LNCaP clone FGC (cell line): ENCODE measurements at places on chromosomes 2 and 18.

DNA sequence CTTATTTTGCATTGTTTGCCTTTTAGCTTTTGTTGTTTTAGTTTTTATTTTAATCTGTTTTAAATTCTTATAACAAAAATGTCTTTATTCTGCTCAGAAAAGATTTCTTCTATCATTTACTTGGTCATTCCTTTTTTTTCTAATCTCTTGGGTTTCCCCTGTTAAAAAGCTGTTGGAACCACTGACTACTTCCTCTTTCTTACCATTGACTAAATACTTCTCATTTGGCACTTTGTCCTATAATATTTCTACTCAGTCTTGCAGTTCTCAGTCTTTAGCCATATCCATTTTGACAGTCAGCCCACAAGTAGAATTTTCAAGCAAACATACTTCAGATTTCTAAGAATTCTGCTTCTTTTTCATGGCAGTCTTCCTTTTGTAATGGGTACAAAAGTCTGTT, 567.2 kb downstream of the SATB2 start:
- DNase-seq: no peak

DNA sequence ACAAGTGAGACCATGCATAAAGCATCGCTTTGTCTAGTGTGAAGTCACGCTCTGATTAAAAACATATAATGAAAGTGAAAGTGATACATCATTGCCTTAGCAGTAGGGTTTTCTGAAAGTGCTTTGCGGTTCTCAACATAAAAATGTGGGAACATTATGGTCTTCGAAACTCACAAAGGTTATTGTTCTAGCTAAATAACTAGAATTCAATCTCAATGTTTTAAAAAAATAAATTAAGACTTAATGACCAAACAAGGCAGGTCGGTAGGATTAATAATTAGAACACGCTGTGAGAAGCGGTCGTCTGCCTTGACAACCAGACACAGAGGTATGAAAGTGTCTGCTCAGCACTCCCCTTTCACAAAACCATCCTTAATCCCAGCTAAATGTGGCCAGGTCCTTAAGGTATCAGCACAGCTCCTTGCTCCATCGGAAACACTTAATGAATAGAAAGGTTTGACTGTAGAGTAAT, 42.2 kb downstream of the KLHL14 start:
- no peak for DNase-seq

DNA sequence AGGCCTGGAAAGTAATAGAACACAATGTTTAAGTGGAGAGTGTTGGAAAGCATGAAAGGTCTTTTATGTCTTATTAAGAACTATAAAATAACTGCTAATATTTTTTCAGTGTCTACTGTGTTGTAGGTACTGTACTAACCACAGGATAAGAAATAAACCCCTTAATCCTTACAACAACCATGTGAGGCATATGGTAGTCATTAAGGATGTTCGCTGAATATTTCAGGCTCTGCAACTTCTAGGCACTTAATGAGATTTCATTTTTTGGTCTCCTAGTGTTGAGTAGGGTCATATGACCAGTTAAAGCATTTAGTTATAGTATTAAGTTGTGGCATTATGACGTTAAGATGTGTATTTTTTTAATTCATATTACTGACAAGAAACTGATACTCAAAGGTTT, 346.6 kb upstream of the KCNH7 start:
- no peak for DNase-seq

GRCh38 chr2:134252092-134252750, 1.7 kb upstream of the MGAT5 start:
- no peak for DNase-seq

GRCh38 chr2:177817300-177817699, 255.3 kb downstream of the PDE11A start:
- no peak for DNase-seq

DNA sequence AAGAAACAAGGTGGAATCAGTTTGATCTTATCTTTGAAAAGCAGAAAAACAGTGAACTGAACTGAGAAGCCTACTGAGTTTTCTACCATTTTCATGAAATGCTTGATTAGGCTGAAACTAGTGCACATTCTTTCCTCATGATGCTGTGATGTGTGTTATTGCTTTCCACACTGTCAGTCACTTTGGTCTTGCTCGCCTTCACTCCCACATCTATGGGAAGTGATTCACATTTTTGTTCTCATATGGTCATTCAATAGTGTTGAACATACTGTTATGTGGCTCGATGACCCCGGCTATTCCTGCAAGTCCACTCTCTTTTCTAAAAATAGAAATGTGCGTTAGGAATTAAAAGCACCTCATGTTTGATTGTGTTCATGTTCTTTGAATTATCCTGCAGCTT, 129.7 kb downstream of the TGIF1 start:
- DNase-seq: no peak

DNA sequence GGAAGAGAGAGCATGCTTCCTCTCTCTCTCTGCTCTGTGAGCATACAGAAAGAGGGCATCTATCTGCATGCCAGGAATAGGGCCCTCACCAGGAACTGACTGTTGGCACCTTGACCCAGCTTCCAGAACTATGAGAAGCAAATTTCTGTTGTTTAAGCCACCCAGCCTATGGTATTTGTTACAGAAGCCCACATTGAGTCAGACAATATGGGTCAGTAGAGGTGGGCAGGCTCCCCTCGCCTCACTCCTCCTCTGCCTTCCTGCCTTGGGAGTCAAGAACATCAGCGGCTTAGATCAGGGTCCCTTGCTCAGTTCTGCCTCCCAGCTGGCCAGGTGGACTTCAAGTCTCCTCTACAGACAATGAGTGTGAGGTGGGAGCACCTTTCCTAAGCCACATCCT, 92.3 kb downstream of the COPS8 start:
- no peak for DNase-seq
